Fibroblast of skin of abdomen (primary cell): ENCODE measurements at places on chromosomes 16 and 17.

DNA sequence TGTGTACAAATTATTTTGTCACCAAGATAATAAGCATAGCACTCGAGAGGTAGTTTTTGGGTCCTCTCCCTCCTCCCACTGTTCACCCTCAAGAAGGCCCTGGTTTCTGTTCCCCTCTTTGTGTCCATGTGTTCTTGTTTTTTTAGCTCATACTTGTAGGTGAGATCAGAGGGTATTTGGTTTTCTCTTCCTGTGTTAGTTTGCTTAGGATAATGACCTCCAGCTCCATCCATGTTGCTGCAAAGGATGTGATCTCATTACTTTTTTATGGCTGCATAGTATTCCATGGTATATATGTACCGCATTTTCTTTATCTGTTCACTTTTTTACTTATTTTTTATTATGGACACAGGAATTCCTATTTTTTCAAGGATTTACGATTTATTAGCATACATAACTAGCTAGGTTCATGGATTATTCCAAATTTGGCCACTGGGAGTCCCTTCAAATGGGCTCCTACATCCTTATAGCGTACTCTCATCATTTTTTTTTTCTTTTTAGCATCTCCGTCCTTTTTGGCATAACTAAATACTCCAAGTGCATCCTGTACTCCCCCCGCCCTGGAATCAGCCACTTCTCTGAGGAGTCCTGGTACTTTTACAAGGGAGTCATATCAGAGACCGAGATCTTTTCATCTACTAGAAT lies 7.3 kb downstream of the TADA2A start:
- DNase-seq = no peak

- no peak for DNase-seq
Measured at GRCh38 chr17:70987867-70988340, 818.6 kb downstream of the KCNJ2 start.

DNA sequence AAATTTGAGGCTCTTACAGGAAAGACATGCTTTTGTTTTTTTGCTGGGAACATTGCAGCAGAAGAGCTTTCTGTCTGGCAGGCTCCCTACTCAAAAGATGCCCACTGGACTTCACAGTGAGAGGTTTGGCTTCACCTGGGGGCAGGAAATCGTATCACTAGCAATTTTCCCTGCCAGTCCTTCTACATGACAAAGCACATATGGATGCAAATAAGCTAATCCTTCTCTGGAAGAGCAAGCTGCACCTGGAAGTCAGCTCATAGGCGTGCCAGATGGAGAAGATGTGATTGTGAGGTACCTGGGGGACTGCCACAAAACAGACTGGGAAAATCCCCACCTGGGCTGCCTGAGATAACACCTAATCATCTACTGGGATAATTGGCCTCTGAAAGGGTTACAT lies 195.0 kb upstream of the CPHXL start:
- DNase-seq = no peak

DNA sequence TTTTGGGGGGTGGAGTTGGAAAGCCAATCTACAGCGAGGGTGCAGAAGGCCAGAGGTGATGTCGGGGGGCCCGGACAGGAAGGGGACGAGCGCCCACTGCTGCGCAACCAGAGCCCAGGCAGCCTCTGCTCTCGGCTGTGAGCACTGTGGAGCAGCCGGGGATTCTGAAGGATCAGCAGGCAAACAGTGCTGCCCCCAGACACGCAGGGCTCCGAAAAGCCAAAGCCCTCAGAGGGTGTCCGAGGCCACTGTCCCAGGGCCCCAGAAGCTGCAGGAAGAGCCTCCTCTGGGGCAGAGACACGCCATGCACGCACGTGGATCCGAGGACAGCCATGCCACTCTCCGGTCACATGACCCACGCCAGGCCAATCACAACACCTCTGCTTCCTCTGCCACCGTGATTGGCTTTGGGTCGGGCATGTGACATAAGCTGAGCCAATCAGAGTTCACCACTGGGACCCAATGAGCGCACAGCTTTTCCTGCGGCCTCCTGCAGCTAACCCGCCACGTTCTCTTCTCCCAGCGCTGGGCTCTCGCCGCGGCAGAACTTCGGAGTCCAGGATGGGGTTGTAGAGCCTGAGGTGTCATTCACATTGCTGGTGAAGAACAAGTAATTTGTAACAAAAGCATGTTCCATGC lies 40.7 kb downstream of the ACTG1 start:
- peak; percentile 95 for DNase-seq
